ENCODE measurements at places on chromosomes 13 and 19.

DNA sequence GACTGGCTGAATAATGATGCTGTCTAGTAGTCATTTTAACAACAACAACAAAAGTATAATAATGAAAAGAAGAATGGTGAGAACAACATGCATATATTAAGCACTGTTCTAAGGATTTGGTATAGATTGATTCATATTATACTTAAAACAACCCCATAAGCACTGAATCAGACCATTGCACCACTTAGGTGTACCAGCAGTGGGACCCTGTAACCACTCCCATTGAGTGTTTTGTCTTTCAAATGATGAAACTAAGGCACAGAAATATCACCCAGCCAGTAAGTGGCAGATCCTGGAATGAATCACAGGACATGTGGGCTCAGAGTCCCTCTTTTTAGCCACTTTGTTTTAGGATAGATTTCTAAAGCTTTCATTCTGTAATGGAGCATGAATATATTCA, 14.9 kb upstream of the TNFSF11 start:
- H3K36me3 ChIP-seq: no peaks in the 10 kb centered on the region
- no peak overlapping the region for H3K4me3 ChIP-seq
- no peaks in the 10 kb centered on the region for H3K4me1 ChIP-seq
- no peak for DNase-seq
- H3K27ac ChIP-seq: no peak overlapping the region
- no peaks in the 10 kb centered on the region for H3K27me3 ChIP-seq

DNA sequence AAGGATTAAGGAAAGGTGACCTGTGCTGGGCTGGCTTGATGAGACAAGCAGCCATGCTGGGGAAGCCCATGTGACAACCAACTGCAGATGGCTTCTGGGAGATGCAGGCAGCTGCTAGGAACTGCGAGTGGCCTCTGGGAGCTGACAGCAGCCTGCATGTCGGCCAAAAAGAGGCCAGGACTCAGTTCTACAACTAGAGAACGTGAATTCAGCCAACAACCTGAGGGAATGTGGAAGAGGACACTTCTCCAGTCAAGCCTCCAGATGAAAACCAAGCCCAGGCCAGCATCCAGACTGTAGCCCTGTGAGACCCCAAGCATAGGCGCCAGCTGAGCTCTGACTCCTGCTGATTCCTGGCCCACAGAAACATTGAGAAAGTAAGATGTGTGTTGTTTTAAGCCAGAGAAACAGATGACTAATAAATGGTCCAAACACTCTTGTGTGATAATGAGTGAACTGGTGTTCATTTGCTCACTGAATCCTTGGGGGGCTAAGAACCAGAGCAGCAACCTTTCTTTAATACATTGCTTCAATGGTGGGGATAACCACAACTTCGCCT, 45.0 kb downstream of the SLC7A1 start:
- no peaks in the 10 kb centered on the region for H3K27me3 ChIP-seq
- no peak overlapping the region for H3K27ac ChIP-seq
- H3K36me3 ChIP-seq: peaks cover 12% of the 10 kb centered on the region
- H3K4me1 ChIP-seq: no peaks in the 10 kb centered on the region

DNA sequence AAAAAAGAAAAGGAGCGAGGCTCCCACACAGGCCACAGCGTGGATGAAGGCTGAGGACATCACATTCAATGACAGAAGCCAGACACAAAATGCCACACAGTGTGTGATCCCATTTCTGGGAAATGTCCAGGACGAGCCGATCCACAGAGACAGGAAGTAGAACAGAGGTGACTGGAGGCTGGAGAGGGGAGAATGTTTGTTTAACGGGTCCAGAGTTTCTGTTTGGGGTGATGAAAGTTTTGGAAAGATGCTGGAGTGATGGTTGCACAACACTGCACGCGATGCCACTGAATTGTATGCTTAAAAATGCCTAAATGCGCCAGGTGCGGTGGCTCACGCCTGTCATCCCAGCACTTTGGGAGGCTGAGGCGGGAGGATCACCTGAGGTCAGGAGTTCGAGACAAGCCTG, 650 bp upstream of the FUT5 start:
- no peak overlapping the region for H3K27ac ChIP-seq
- no peaks in the 10 kb centered on the region for H3K4me1 ChIP-seq
- no peaks in the 10 kb centered on the region for H3K27me3 ChIP-seq
- no peaks in the 10 kb centered on the region for H3K36me3 ChIP-seq
- H3K4me3 ChIP-seq: no peak overlapping the region
- no peak for DNase-seq

GRCh38 chr13:98345107-98345935, 168.3 kb upstream of the RNF113B start:
- no peak overlapping the region for H3K4me3 ChIP-seq
- no peak for DNase-seq
- no peaks in the 10 kb centered on the region for H3K36me3 ChIP-seq
- no peaks in the 10 kb centered on the region for H3K27me3 ChIP-seq
- no peaks in the 10 kb centered on the region for H3K4me1 ChIP-seq
- H3K27ac ChIP-seq: no peak overlapping the region

DNA sequence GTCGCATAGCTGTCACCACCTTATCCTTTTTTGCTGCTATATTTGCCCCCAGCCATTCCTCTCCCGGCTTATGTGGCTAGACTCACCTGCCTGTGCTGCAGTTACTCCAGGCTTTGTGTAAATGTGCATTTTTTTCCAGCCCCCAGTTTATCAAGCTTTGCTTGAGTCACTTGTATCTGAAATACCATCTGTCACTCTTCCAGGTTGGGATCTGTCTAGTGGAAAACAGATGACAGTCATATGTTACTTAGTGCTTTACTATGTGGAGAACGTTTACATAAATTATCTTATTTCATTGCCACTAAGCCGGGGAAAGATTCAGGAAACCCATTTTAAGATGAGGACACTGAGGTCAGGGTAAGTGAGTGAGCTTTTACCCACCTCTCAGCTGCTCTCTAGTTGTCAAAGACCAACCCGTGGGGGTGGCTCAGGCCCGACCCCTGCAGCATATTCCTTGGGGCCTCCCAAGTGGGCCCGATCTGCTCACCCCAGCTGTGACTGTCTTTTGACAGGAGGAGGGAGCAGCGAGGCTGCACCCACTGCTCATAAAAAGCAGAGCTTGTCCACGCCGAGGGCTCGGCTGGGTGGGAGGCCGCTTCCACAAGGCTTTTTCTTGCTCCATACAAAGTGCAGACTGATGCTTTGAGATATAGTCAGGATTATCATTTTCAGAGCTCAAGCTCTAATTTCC, 7.2 kb downstream of the GJB2 start:
- no peak overlapping the region for H3K4me3 ChIP-seq
- DNase-seq: no peak
- no peaks in the 10 kb centered on the region for H3K36me3 ChIP-seq
- no peaks in the 10 kb centered on the region for H3K27me3 ChIP-seq
- no peaks in the 10 kb centered on the region for H3K4me1 ChIP-seq

- H3K36me3 ChIP-seq: no peaks in the 10 kb centered on the region
- peaks cover 35% of the 10 kb centered on the region for H3K27me3 ChIP-seq
- DNase-seq: no peak
- H3K4me3 ChIP-seq: no peak overlapping the region
- H3K27ac ChIP-seq: no peak overlapping the region
Measured at GRCh38 chr19:53907193-53907581, 1.9 kb upstream of the CACNG7 start.

DNA sequence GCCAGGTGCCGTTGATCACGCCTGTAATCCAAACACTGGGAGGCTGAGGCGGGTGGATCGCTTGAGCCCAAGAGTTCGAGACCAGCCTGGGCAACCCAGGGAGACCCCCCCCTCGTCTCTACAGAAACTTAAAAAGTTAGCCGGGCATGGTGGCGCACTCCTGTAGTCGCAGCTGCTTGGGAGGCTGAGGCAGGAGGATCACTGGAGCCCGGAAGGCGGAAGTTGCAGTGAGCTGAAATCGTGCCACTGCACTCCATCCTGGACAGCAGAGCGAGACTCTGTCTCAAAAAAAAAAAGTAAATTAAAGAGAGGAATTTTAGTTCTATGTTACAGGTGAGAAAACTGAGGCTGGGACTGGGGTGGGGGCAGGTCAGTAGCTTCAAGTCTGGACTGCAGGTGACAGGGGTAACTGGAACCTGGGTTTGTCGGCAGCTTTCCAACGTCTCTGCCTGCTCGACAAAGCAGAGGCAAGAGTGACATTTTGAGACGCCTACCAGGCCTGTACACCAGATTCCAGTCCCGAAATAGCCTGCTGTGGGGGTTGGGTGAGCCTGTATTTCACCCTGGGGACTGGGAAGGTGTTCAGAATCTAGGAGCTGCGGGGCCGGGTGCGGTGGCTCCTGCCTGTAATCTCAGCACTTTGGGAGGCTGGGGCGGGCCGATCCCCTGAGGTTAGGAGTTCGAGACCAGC, 1.2 kb downstream of the SELENOW start:
- no peaks in the 10 kb centered on the region for H3K27me3 ChIP-seq
- H3K36me3 ChIP-seq: peaks cover 5% of the 10 kb centered on the region
- peak overlapping the region; percentile 93 for H3K4me3 ChIP-seq
- no peak for DNase-seq

- H3K27me3 ChIP-seq: no peaks in the 10 kb centered on the region
- DNase-seq: no peak
- peaks cover 12% of the 10 kb centered on the region for H3K4me1 ChIP-seq
- H3K4me3 ChIP-seq: no peak overlapping the region
Measured at GRCh38 chr19:47479701-47480503, 4.1 kb downstream of the KPTN start.

GRCh38 chr13:28337166-28338005, 157.5 kb downstream of the FLT1 start:
- no peak for DNase-seq
- no peak overlapping the region for H3K27ac ChIP-seq
- H3K36me3 ChIP-seq: no peaks in the 10 kb centered on the region
- no peaks in the 10 kb centered on the region for H3K27me3 ChIP-seq
- no peaks in the 10 kb centered on the region for H3K4me1 ChIP-seq
- H3K4me3 ChIP-seq: no peak overlapping the region

DNA sequence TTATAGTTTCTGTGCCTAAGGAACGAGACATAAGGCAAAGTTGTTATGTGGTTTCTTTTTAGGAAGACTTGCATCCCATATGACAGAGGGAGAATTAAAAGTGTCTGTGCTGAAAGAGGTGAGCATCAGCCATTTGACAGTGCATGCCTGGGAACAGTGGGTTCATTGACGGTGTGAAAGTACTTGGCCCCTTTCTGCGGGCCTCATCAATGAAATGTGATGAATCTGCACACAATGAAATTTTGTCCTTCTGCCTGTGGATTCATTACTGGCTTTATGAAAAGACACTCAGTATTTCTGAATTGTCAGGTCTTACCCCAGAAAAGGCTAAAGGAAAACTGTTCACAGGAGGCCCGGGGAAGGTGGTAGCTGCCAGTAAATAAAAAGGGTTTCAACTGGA, 295.8 kb downstream of the FOXO1 start:
- no peak overlapping the region for H3K4me3 ChIP-seq
- H3K36me3 ChIP-seq: no peaks in the 10 kb centered on the region
- H3K4me1 ChIP-seq: peaks cover 29% of the 10 kb centered on the region
- no peak for DNase-seq

DNA sequence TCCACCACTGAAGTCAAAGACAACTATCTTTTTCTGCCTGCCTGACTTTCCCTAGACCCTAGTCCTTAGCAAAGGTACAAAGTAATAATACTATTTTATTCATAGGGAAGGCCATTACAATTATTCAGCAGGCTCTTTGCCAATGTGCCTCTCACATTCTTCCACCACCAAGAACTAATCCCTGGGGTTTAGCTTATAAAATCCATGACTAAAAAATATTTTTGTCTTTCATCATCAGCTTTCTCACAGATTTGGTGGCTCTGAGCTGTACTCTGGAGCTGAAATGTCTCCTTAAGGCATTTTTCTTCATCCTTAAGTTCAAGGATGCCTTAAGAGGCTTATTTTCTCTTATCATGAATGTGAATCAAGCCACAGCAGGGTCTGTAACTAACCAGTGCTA, 96.1 kb downstream of the OXGR1 start:
- no peak overlapping the region for H3K27ac ChIP-seq
- H3K4me3 ChIP-seq: no peak overlapping the region
- H3K36me3 ChIP-seq: no peaks in the 10 kb centered on the region

- H3K4me3 ChIP-seq: no peak overlapping the region
- no peaks in the 10 kb centered on the region for H3K4me1 ChIP-seq
- no peak for DNase-seq
- no peak overlapping the region for H3K27ac ChIP-seq
- peaks cover 3% of the 10 kb centered on the region for H3K27me3 ChIP-seq
Measured at GRCh38 chr13:98284679-98285078, 107.6 kb upstream of the RNF113B start.

- no peak for DNase-seq
- H3K36me3 ChIP-seq: peaks cover 3% of the 10 kb centered on the region
- H3K4me1 ChIP-seq: peaks cover 11% of the 10 kb centered on the region
Measured at GRCh38 chr19:32709032-32709431, 10.5 kb upstream of the TDRD12 start.
